Thyroid gland (tissue), 4 donors: ENCODE measurements at places on chromosomes 7 and 10. TPM values are rescaled to one million over a fixed set of nuclear protein-coding genes. Genes with fewer than 3 reads are reported as not detected.

- no peak for DNase-seq
Observed at GRCh38 chr7:7595451-7595850, 28.8 kb downstream of the MIOS start.

DNA sequence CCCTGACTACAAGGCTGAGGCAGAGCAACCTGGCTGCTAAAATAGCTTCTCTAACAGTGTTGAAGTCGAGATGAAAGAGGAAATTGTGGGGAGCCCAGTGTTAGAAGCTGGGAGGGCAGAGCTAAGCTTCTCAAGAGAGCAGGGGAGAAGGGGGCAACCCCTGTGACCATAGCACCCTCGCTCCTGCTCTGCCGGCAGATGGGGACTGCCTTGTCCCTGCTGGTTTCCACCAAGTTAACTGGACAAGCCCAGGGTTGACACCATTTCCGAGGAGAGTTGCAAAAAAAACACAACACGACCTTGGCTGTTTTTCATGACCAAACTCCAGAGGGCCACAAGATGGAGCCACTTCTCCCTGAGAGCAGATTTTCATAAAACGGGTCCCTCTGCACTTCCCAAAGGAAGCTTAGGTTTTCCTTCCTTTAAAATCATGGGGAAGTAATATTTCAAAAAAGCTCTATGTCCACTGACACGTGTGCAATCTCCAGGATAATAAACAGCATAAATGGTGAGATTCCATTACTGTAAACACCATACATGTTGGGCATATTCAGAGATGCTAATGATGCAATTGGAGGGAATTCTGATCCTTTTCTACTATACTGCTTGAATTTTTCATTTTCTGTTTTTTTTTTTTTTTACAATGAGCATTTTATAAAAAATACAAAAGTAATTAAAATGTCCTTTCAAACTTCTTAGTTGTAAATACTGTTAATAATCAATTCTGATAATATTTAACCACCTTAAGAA is 140.4 kb downstream of the PIP4K2A start:
- no peak for DNase-seq

GRCh38 chr10:103699611-103700435 is 155.6 kb downstream of the SH3PXD2A start:
- DNase-seq, result no peak

DNA sequence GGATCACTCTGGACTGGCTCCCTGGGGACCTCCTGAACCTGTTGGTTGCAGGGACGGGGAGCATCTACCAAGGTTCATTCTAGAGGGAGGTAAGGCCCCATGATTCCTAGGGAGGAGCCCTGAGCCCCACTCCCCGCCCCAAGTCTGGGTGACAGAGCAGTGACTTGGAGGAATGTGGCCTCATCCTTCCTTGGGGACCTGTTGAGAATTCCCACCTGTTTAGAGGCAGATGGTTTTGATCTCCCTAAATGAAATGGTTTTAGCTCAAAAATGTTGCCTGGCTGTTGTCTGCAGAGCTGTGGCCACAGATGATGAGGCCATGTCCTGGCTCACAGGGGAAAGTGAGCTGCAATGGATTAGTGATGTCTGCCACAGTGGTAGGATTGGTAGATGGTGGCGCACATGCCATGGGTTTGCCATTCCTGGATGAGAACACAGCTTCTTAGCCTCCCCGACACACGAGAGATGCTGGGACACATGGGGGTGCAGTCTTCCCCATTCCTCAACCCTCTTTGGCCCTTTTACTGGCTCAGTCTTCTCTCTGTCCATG is 12.3 kb downstream of the C10orf105 start:
- no peak for DNase-seq

DNA sequence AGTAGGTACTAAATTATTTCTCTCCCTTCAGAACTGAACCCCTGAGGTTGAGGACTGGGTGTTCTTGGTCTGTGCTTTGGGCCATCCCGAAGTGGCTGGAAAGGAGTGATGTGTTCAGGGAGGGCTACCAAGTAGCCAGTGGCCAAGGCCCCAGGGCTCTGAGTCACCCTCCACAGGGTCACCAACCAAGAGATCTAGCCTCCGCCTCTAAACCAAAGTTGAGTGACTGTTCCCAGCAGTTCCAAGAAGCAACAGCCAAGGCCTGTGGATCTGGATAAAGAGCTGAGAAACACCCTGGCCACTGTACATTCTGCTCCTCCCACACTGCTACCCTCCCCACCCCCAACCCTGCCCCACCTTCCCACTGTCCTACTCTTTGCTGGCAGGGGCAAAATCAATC is 35.5 kb upstream of the KCNMA1 start:
- no peak for DNase-seq

DNA sequence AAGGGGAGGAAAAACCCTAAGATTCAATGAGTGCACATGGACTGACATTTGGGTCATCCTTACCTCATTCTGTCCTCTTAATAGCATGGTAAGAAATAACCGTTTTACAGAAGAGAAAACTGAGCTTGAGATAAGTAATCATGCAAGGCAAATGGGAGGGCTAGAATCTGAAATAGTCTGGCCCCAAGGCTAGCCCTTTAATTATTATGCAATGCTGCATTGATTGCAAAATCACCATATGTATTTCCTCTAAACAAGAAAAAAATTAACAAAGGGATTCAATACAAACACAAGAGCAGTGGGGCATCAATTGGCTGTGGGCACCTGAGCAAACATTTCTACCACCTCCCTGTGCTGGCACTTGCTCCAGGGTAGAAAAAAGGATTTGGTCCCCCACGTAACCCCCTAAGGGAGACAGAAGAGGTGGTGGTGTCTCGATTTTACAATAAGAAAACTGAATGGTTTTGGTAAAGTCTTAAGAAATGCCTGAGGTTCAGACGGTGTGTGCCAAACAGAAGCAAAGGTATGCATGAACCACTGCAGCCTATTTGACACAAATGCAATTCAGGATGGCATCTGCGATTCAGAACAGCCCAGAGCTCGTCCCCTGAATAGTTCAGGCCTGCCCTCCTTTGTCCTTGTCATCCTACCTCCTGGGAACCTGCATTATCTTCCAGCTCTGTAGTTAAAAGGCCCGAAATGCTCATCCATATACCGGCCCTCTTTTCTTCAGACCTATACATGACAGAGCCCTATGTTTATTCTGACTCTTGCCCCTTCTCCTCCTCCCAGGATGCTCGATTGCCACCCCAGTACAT is 23.6 kb downstream of the PIP4K2A start:
- no peak for DNase-seq

GRCh38 chr7:26865094-26865388 is 651 bp upstream of the SKAP2 start:
- no peak for DNase-seq

DNA sequence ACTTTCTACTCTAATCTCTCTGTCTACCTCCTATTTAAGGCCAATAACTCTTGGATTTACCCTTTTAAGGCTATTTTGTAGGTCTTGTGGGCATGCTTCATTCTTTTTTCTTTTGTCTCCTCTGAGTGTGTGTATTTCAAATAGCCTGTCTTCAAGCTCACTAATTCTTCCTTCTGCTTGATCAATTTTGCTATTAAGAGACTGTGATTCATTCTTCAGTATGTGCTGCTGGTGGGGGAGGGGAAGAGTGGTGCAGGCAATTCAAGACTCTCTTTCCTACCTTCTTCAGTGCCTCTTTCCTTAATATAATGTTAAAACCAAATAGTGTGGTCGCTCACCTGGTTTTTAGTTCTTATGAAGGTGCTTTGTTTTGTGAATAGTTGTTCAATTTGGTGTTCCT is 20.0 kb downstream of the ABCB1 start:
- DNase-seq, result no peak

GRCh38 chr7:26141077-26141476 is 10.9 kb upstream of the NFE2L3 start:
- no peak for DNase-seq

DNA sequence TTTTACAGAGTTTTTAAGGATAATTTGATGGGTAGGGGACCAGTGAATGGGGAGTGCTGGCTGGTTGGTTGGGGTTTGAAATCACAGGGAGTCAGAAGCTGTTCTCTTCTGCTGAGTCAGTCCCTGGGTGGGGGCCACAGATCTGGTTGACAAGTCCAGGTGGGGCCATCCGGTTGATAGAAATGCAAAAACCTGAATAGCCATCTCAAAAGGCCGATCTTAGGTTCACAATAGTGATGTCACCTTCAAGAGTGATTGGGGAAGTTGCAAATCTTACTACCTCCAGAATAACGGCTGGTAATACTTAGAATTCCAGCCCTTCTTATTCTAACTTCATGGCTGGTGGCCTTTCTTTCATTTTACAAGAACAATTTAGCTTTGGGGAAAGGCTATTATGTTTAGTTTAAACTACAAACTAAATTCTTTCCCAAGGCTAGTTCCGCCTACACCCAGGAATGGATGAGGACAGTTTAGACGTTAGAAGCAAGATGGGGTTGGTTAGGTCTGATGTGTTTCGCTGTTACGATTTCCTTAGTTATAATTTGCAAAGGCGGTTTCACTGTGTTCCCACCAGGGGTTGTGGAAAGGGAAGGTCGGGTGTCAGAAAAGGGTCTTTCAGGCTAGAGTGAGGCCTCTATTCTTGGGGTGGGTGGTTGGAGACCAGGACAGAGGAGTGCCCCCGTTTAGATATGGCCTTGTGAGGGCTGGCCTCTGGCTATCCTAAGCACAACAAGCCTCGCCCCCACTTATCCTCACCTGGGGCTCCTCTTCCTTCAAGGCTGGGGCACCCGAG is 27.4 kb downstream of the IFT22 start:
- DNase-seq, result no peak

GRCh38 chr7:45451342-45452035 is 122.7 kb upstream of the ADCY1 start:
- no peak for DNase-seq

DNA sequence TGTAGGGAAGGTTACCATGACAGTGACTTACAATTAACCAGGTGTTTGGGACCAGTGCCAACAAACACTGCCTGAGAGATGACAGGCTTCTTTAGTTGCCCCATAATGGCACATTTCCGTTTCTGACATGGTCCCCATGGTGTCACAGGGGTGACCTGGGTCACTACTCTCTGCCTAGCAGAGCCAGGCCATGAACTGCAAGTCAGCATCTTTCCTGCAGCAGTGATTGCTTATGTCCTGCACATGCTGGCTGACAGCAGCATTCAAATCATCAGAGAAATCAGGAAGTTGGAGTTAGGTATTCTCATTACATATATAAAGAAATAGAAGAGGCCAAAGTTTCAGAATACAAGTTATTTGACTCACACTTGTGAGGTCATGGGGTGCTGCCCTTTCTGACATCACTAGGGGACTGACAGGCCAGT is 47.1 kb upstream of the ZNRF2 start:
- DNase-seq, result no peak

DNA sequence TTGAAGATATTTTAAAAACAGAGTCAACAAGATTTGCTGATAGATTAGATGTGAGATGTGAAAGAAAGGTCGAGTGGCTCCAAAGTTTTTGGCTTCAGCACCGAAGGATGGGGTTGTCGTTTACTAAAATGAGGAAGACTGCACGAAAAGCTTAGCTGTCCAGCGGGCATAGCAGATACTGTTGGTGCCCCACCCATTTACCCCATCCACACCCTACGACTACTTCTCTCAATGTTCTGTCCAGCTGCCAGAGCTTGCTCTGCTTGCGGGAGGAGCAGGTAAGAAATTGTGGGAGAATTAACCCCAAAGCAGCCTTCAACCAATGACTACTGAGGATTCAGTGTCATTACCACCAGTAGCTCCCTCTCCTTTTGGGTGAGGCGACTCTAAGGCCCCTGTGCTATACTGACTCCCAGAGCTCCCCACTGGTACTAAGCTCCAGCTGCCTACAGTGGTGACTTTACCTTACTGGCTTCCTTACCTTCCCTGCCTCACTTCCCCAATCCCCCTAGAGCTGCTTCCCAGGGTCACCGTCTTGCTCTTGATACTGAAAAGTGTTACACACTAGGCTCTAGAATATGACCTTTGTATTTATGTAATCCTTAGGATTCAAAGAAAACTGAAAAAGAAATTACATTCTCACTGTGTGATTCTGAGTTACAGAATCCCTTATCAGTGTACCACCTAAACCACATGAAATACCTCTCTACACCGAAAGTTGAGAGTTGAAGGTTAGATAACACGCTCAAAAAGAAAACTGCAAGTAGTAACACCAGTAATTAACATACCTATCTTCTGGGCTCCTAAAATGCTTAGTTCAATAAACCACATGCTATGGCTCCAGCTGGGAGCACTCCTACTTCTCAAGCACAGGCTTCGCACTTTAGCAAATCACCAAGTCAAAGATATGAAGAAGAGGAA is 22.3 kb downstream of the CACUL1 start:
- no peak for DNase-seq

The PSMG3 gene
- 43.0 TPM for total RNA-seq

The KIF11 gene
- 1.2 TPM for total RNA-seq

The GGCT gene
- total RNA-seq, result 33.5 TPM

The LRRC4 gene
- total RNA-seq, result 1.1 TPM

The EXOSC1 gene
- total RNA-seq, result 23.6 TPM

The TFR2 gene
- not detected for total RNA-seq

The TUBB8 gene
- total RNA-seq, result 2.0 TPM
